Fibroblast of gingiva (primary cell): ENCODE measurements at places on chromosomes 3 and 15.

GRCh38 chr15:79923079-79923514, 26.3 kb upstream of the MTHFS start:
- peak; percentile 50 for DNase-seq

DNA sequence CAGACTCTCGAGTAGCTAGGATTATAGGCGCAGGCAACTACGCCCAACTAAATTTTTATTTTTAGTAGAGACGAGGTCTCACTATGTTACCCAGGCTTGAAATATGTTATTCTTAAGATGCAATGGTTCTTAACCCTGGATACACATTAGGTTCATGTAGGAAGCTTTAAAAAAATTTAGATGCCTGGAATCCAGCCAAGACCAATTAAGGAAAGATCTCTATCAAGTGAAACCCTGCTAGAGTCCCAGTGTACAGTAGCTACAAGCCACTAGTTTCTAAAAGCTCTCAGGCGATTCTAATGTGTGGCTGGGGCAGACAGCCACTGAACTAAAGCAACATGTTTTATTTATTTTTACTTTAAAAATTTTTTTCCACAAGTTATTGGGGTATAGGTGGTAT, 33.2 kb downstream of the TRIM69 start:
- no peak for DNase-seq

GRCh38 chr15:67063689-67064606, 1.5 kb upstream of the SMAD3 start:
- no peak for DNase-seq

GRCh38 chr3:150180334-150180733, 209.6 kb upstream of the PFN2 start:
- peak; percentile 86 for DNase-seq

DNA sequence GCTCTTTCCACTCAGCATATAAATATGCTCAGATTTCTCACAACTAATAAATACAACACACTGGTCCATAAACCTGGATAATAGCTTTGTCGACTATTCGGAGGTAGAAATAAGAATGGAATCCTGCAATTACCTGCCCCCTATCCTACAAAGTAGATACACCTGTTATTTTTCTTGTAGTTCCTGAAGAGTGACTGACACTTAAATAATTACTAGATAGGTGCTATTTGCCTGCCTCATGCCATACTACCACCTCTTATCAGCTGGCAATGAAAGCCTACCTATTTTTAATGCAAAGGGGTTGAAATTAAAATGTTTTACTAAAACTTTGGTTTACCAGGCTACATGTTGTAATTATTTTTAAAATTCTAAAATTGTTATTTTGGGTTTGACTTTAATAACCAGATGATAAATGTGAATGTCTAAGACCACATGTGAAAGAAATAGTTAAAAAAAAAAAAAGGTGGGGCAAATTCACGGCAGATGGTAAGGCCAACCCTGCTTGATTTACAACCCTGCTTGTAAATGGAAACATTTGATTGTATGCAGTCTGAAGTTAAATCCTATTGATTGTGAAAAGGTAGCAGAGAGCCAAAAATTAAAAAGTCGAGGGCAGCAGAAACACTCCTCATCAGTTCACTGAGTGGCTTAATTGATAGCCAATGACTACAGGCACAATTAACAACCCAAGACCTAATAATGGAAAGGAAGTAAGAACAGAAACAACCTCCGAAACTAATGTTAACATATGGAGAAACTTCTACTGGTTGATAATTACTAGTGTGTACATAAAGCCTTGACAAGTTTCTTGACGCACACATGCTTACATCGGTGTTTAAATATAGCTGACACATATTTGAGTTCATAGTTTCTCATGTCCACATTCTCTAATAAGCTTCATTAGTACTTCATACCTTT, 8.9 kb downstream of the PEAK1 start:
- DNase-seq = no peak

- DNase-seq = no peak
Measured at GRCh38 chr15:37370941-37371340, 270.6 kb upstream of the MEIS2 start.

DNA sequence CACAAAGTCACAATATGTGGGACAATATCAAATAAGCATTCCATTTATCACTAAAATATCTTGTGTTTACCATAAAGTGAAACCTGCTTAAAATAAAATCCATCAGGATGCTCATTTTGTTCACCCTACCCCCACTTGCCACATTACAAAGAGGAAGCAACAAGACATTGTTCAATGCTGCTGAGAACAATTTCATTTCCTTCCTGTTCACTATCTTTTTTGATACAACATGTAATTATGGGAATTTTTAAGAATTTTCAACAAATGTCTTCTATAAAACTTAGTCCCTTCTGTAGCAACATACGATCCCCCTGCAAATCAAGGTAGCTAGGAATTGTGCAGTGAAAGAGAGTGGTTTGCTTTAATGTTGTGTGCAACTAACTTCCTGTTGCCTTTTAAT, 34.9 kb upstream of the GPR160 start:
- no peak for DNase-seq

GRCh38 chr15:81529481-81529880, 155.5 kb upstream of the TMC3 start:
- DNase-seq = no peak

DNA sequence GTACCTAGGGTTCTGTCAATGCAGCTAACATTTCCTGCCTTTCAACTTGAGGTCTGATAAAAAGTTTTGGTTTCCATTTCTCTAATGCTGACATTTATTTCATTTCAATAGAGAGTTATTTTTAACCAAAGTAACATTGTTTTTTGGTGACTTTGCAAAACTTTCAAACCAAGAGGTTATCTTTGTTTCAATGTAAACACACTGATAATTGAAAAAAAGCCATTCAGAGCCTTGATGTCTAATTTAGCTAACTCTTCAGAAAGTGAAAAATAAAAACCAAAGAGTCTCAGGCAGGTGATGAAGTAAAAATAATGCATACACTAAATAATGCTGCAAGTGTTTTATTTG, 9.6 kb upstream of the TIPARP start:
- no peak for DNase-seq

- no peak for DNase-seq
Measured at GRCh38 chr3:30614373-30614772, 8.0 kb downstream of the TGFBR2 start.

DNA sequence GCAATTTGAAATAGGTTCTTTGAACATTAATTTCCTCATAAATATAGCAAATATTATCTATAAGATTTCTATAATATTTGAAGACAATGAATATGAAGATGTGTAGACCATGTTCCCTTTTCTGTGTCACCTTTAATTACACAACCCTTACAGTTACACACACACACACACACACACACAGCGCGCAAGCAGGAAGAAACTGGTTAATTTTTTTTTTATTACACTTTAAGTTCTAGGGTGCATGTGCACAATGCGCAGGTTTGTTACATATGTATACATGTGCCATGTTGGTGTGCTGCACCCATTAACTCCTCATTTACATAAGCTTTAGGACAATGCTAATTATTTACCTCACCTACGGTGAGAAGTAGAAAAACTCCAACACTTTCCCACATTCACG, 122.9 kb downstream of the TPRG1 start:
- no peak for DNase-seq

- DNase-seq = no peak
Measured at GRCh38 chr15:28953573-28954195, 67.9 kb downstream of the APBA2 start.

GRCh38 chr3:196120291-196120951, 38.5 kb upstream of the TFRC start:
- DNase-seq = no peak

GRCh38 chr3:58334013-58334321, 1.3 kb downstream of the PXK start:
- DNase-seq = no peak

GRCh38 chr3:43676441-43676840, 14.3 kb upstream of the ABHD5 start:
- no peak for DNase-seq

DNA sequence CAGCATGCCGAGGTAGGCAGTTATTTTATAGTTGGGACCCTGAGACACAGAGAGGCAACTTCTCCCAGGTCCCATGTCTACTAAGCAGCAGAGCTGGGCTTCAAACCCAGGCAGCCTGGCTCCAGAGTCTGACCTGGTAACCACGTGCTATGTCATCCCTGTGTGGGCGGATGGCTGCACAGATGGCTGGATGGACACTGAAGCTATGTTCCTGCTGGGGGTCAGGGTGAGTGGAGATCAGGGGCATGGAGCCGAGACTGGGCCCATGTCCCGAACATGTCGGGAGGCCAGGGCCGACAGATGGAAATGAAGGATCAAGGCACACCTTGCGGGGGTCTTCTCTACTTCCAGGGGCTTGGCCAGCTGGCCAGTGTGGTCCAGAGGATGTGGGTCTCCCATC, 9.3 kb upstream of the FBLN2 start:
- no peak for DNase-seq

DNA sequence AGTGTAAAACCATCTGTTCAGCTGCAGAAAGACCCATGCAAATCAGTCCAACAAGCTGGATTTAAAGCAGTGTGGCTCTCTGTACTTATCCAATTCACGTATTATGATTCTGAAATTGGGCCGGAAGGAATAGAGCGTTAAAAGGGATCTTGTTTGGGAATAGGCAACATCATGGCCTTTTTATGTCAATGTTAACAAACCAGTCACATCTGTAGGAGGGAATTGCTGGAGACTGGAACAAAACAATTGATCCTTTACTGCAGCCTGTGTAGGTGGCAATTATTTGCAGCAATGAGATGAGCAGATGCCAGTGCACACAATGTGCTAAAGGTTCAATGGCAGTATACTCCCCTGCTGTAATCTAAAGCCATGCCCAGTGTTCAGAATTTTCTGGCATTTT, 887.4 kb upstream of the ROBO1 start:
- no peak for DNase-seq

DNA sequence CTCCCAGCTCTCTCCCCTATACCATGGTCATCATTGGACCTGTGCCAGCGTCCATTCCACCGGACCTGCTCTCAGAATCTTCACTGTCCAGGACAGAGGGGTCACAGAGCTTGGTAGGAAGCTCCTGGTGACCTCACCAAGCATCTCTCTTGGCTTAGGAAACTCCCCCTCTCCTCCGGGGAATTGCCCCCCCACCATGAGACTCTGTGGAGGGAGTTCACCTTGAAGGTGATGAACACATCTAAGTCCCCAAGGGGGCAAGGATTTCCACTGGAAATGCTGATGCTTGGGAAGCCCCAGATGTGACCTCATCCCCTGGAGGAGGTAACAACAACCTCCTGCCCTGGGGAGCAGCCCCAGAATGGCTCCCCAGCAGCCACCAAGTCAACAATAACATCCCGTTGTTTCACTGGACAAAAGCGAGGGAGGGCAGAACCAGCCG, 3.2 kb downstream of the SEMA7A start:
- DNase-seq = no peak

DNA sequence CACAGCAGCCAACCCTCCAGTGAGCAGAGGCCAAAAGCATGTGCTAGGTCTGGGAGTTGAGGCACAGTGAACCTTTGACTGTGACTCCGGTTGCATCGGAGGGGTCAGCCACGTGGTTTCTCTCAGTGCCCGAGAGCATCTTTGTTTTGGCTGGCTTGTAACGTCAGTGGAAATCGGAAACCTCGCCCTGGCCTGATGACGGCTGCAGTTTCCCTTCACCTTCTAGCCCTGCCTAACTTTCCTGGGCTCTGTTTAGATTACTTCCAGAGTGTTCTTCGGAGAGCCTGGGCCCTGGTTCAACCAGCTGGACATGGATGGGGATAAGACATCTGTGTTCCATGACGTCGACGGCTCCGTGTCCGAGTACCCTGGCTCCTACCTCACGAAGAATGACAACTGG, 56.6 kb downstream of the MESD start:
- peak; percentile 33 for DNase-seq

DNA sequence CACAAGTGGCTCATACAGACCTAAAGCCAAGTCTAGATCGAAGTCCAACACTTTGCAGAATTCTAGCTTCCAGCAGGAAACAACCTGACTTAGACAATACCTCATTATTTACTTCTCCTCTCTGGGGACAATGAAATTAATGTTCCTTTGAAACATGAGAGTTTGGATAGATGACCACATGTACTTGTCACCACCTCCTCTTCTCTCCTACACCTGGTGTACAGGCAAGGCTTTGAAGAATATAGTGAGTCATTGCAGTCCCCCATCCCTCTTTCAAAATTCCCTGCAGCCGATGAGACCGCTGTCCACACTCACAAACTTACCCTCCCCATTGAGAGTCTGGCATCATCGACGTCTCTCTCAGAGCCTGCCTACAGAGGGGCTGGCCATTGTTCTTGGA, 189.0 kb upstream of the HES1 start:
- no peak for DNase-seq

DNA sequence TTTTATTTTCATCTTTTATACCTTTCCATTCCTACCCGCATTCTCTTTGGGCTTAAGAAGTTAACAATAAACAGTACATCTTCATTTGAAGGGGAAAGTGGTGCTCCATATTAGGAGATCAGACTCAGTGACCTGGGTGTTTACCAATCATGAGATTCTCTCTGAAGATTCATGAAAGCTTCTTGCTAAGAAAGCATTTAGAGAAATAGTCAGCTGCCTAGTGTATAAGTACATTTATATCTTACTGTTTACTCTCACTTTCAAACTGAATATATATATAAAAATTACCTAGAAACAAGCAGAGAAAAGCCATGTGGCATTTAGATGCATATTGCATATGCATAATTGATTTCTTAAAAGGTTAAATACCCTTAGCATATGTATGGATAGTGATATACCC, 100.5 kb downstream of the KCNH8 start:
- DNase-seq = no peak

- no peak for DNase-seq
Measured at GRCh38 chr3:54909191-54909590, 18.7 kb downstream of the LRTM1 start.

DNA sequence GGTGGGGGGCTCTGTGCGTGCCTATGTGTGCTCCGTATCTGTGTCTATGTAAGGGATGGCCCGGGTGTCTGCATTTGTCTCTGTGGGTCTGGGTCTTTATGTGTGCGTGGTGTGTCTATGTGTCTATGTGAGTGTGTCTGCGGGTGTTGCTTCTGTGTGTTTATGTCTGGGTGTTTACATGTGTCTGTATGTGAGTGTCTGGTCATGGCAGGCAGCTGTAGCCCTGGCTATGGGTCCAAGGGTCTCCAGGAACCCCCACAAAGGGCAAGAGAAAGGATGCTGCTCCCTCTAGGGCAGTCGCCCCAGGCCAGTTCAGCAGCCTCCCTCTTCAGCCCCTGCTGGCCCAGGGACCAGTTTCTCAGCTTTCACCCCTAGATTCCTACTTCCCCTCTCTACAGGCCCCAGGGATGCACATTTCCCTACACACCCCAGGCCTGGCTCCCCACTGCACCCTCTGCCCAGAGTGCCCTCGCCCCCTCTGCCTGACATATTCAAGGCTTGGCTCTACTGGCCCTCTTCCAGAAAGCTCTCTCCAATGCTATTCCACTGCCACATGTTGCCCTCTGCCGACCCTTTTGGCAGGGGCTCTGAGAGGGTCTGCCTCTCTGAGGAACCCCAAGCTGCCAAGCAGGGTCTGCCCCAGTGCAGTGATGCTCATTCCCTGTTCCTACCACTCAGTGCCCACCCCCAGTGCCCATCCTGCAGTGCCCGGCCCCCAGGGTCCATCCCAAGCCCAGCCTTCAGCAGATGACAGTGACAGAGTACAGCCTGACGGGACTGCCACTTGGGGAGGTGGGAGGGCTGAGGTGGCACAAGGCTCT, 1.0 kb upstream of the MYL3 start:
- no peak for DNase-seq

GRCh38 chr15:73333001-73333400, 35.8 kb downstream of the HCN4 start:
- no peak for DNase-seq

- DNase-seq = no peak
Measured at GRCh38 chr15:68389041-68389930, 42.7 kb downstream of the ITGA11 start.

GRCh38 chr3:2656806-2657777, 453.1 kb downstream of the IL5RA start:
- DNase-seq = no peak

- no peak for DNase-seq
Measured at GRCh38 chr3:189457201-189457607, 174.0 kb upstream of the TP63 start.
